ENCODE measurements at places on chromosomes 6 and 20.

GRCh38 chr20:47272893-47273590, 83.5 kb downstream of the ZMYND8 start:
- DNase-seq = peak; percentile 5

DNA sequence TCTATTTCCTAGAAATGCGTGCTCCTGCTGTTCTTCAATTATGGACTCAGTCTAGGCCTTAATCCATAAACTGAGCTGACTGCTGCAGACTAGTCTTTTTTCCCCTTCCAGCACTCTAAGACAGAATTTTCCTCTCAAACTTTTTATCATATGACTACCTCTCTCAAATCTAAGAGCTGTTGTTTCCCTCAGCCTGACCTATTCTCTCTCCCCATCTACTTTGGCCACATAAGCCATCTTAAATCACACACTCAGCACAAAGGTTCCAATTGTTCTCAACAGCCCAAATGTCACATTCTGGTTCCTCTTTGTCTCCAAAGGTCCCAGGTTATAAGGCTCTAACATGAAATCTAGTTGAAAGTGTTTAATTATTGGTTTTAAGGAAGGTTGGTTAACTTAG, 85.2 kb downstream of the PRSS35 start:
- no peak for DNase-seq

DNA sequence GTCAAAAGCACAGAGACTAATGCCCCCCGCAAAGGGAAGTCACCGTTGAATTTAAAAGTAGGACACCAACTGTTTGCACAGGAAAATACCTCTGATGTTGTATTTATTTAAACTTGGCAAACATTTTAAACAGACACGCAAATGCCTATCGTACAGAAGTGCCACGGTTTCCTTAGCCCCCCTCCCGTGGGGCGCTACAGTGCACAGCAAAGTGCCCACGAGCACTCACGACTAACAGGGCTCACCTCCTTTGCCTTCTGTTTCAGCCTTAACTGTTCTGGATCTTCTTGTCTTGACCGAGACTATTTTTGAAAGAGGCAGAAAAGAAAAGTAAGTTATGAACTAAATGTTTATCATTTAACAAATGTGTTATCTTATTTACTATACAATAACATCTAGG, 67.8 kb downstream of the TAF4 start:
- no peak for DNase-seq

- no peak for DNase-seq
Measured at GRCh38 chr20:21063276-21063675, 42.9 kb downstream of the LINC00237 start.

DNA sequence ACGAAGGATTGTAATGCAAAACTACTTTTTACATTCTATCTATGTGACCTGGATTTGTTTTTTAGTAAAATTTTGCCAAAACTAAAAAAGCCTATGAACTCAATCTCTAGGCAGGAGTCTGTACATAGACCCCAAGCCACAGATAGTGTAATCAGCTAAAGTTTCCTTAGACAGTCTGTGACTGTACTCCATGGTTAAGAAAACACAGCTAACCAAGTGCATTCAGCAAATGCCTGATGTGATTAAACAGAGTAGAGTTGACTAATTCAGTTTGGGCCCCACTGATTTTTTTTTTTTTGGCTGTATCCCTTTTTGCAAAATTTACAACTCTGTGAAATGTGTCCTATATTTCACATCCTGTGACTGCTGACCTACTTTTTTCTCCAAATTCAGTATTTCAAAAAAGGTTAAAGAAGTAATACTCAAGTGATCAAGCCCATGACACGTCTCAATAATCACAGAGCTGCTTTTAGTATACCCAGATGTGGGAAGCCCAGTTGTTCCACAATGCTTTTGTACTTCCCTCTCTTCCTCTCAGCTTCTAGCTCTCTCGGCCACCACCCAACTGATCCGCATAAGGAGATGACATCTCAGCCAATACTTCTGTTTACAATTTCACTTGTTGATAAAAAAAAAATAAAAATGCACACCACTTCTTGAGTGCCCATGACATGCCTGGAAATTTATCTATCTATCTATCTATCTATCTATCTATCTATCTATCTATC, 108.8 kb upstream of the TBX18 start:
- DNase-seq = no peak

All from naive thymus-derived CD8-positive, alpha-beta T cell (primary cell).